Activated CD8-positive, alpha-beta T cell treated with anti-CD3 and anti-CD28 coated beads, Interleukin-2, amount 10 ng/mL, durations not matched to agents 7 days and 5 days (primary cell): ENCODE measurements at places on chromosomes 6 and 20. TPM values are rescaled to one million over a fixed set of nuclear protein-coding genes. Genes with fewer than 3 reads are reported as not detected.

- no peaks in the 10 kb centered on the region for H3K27me3 ChIP-seq
- H3K36me3 ChIP-seq = peaks cover 45% of the 10 kb centered on the region
- peak overlapping the region; percentile 93 for H3K27ac ChIP-seq
- peak overlapping the region; percentile 50 for H3K4me3 ChIP-seq
- DNase-seq = peak; percentile 62
Measured at GRCh38 chr6:42017021-42017643, 33.2 kb upstream of the TAF8 start.

The PHACTR1 gene
- total RNA-seq = 0.61 TPM

GRCh38 chr6:160076009-160076408 is 45.6 kb upstream of the SLC22A1 start:
- H3K27me3 ChIP-seq = no peaks in the 10 kb centered on the region
- peaks cover 14% of the 10 kb centered on the region for H3K4me1 ChIP-seq
- no peak overlapping the region for H3K27ac ChIP-seq
- DNase-seq = no peak
- no peak overlapping the region for H3K4me3 ChIP-seq

The DUSP15 gene
- not detected for total RNA-seq

The GGTLC1 gene
- not detected for total RNA-seq

GRCh38 chr20:64106981-64107735 is at the start of gene NPBWR2:
Gene NPBWR2, minus strand, starts transcription at chr20:64107565. Its CDS starts 734 bp downstream, at chr20:64106831.
- H3K27ac ChIP-seq = no peak within 1 kb of the TSS
- peaks cover 14% of the 10 kb centered on the region for H3K27me3 ChIP-seq
- no peak within 1 kb of the TSS for H3K4me3 ChIP-seq
- H3K36me3 ChIP-seq = no peaks in the 10 kb centered on the region

DNA sequence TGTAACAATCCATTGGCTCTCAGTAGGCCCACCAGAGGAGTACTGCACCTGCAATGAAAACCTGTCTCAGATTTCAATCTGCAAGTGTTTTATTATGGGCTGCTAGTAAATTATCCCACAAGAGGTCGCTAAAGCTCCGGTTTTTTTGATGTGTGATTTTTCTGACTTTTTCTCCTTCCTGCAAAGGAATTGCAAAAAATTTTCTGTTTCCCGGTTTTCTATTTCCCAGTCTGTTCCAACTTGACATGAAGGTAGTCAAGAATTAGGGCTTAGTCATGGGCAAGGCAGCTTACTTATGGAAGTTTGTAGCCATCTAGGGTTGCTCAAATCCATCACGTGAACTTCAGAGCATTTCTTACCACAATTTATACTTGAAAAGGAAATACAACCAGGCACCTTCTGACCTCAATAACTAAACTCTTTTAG is 38.5 kb upstream of the AHI1 start:
- H3K4me3 ChIP-seq = peak overlapping the region; percentile 46
- H3K36me3 ChIP-seq = peaks cover 4% of the 10 kb centered on the region

The TLDC2 gene
- not detected for total RNA-seq

The PCIF1 gene
- total RNA-seq = 40.3 TPM

- H3K4me3 ChIP-seq = no peak overlapping the region
- no peaks in the 10 kb centered on the region for H3K27me3 ChIP-seq
- no peak overlapping the region for H3K27ac ChIP-seq
- no peak for DNase-seq
Measured at GRCh38 chr6:107442938-107443607, 16.3 kb downstream of the PDSS2 start.

DNA sequence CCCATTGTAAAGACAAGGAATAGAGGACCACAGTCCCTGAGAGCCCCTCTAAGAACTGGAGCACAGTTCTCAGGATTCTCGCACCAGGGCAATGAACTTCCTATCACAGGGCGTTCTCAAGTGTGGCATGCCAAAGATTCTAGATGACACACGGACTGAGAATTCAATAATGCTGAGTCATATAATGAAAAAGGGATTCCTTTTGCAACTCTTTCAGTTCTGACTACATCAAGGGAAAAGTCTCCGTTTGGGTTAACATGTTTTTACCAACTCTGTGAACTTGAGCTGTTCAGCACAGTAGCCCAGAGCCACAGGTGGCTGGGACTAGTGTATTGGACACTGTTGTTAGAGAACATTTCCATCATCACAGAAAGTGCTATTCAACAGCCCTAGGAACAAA is 3.4 kb downstream of the MED20 start:
- peaks cover 32% of the 10 kb centered on the region for H3K36me3 ChIP-seq
- no peaks in the 10 kb centered on the region for H3K27me3 ChIP-seq
- H3K27ac ChIP-seq = no peak overlapping the region
- H3K4me3 ChIP-seq = no peak overlapping the region

- H3K36me3 ChIP-seq = no peaks in the 10 kb centered on the region
- H3K4me3 ChIP-seq = no peak overlapping the region
Measured at GRCh38 chr20:48284837-48285236, 499.6 kb upstream of the SULF2 start.

The MCCD1 gene
- not detected for total RNA-seq

The ECT2L gene
- not detected for total RNA-seq

GRCh38 chr6:56758120-56758519 is 115.4 kb upstream of the DST start:
- no peaks in the 10 kb centered on the region for H3K36me3 ChIP-seq
- no peaks in the 10 kb centered on the region for H3K4me1 ChIP-seq
- H3K4me3 ChIP-seq = no peak overlapping the region
- H3K27ac ChIP-seq = no peak overlapping the region
- DNase-seq = no peak

- peaks cover 34% of the 10 kb centered on the region for H3K4me1 ChIP-seq
- no peak overlapping the region for H3K27ac ChIP-seq
- no peak for DNase-seq
- H3K27me3 ChIP-seq = no peaks in the 10 kb centered on the region
- peak overlapping the region; percentile 95 for H3K4me3 ChIP-seq
- H3K36me3 ChIP-seq = peaks cover 27% of the 10 kb centered on the region
Measured at GRCh38 chr20:50194422-50194830, 3.8 kb downstream of the CEBPB start.

DNA sequence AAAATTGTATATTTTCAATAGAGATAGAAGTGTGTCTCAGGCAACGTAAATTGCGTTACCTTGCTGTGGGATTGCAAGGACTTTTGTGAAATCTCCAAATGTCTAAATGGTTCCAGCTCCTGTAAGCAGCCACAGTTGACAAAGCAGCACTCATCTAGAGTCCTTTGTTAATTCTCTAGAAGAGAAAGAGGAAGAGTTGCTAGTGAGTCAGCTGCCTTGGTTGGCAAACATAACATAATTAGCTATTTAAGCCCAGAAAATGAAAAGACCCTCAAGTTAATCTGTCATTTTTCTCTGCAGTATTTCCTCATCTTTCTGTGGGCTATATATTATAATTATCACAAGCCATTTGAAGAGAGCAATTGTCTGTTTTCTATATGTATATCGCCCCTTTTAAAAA is 66.4 kb upstream of the FABP7 start:
- H3K4me1 ChIP-seq = peaks cover 2% of the 10 kb centered on the region
- H3K27ac ChIP-seq = no peak overlapping the region
- DNase-seq = no peak
- no peak overlapping the region for H3K4me3 ChIP-seq
- no peaks in the 10 kb centered on the region for H3K36me3 ChIP-seq

The CRISP3 gene
- total RNA-seq = not detected

DNA sequence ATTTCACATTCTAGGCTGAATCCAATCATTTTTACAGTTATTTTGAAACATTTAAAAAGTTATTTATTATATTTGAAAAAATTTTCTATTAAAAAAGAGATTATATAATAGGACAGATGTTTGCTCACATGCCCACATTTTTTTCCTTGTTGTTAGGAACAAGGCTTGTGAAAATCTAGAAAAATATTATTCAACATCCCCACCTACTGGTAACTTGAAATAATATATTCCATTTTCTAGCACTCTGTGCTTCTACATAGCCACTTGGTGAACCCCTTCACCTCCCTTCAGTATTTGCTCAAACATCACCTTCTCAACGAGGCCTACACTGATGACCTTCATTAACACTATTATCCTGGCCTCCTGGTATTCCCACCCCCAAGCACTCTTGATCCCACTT is 18.3 kb upstream of the GPRC6A start:
- no peaks in the 10 kb centered on the region for H3K4me1 ChIP-seq
- DNase-seq = no peak
- H3K36me3 ChIP-seq = no peaks in the 10 kb centered on the region
- H3K4me3 ChIP-seq = no peak overlapping the region

GRCh38 chr6:41712651-41713103 is 22.7 kb downstream of the TFEB start:
- H3K27ac ChIP-seq = no peak overlapping the region
- peaks cover 6% of the 10 kb centered on the region for H3K36me3 ChIP-seq
- no peak for DNase-seq
- H3K27me3 ChIP-seq = no peaks in the 10 kb centered on the region
- H3K4me1 ChIP-seq = peaks cover 54% of the 10 kb centered on the region

DNA sequence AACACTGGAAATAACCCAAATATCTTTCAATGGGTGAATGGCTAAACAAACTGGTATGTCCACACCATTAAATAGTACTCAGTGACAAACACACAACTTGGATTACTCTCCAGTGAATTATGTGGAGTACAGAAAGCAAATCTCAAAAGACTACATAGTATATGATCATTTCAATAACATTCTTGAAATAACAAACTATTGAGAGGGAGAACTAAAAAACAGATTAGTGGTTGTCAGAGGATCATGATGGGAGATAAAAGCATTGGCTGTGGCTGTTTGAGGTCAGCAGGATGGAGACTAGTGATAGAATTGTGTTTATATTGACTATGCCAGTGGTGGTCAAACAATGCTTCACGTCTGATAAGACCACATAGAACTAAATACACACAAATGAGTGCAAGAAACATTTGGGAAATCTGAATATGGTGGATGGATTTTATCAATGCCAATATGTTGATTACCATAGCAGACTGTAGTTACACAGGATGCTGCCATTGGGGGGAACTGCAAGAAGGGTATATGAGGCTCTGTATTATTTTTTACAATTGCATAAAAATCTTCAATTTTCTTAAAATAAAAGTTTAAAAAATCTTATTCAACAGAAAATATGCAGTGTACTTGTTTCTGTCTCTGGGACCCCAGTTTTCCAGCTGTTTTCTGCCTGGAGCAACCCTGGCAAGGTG is 242.0 kb downstream of the TBXT start:
- no peaks in the 10 kb centered on the region for H3K4me1 ChIP-seq
- no peak for DNase-seq
- H3K27ac ChIP-seq = no peak overlapping the region
- H3K36me3 ChIP-seq = no peaks in the 10 kb centered on the region
- H3K4me3 ChIP-seq = no peak overlapping the region

GRCh38 chr6:26172608-26172968 is 85.4 kb downstream of the HFE start:
- peaks cover 54% of the 10 kb centered on the region for H3K4me1 ChIP-seq
- peaks cover 7% of the 10 kb centered on the region for H3K36me3 ChIP-seq
- peak; percentile 56 for DNase-seq
- no peaks in the 10 kb centered on the region for H3K27me3 ChIP-seq

DNA sequence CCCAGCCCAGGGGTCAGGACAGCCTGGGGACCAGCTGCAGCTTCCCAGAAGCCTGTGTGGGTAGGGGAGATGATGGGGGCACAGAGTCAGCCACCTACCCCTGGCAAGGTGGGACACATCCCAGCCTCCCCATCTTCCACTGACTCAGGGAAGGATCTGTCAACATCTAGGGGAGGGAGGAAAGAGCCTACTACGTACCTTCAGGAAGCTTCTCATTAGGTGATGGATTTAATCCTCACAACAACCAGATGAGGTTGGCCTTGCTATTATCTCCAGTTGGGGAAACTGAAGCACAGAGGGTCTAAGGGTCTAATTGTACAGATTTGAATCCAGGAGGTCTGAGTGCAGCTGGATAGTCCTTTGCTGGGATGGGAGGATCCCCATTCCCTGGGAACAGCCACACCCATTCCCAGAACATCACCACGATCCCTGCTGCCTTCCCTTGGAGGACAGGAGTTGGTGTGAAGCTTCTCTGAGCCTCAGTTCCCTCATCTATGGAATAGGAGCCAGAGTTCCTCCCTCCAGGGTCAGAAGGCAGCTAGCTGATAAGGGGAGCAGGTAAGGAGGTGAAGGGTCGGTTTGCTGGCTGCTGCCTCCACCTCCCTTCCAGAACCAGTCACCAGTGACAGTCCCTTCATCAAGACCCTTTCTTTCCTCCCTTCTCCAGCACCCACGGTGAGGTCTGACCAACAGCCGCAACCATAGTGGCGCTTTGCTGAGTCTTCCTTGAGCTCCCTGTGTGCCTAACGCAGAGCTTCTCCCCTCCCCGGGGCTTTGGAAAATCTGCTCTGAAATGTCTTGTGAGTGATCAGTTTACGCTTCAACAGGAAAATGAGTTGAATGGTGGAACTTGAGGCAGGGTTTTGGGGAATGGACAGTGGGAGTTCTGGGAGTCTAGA is 56.8 kb downstream of the CEBPB start:
- H3K4me1 ChIP-seq = peaks cover 7% of the 10 kb centered on the region
- no peak overlapping the region for H3K4me3 ChIP-seq
- H3K27ac ChIP-seq = peak overlapping the region; percentile 11
- H3K36me3 ChIP-seq = no peaks in the 10 kb centered on the region
- DNase-seq = no peak

The PRDM1 gene
- 14.4 TPM for total RNA-seq

The LY6G6F gene
- not detected for total RNA-seq

DNA sequence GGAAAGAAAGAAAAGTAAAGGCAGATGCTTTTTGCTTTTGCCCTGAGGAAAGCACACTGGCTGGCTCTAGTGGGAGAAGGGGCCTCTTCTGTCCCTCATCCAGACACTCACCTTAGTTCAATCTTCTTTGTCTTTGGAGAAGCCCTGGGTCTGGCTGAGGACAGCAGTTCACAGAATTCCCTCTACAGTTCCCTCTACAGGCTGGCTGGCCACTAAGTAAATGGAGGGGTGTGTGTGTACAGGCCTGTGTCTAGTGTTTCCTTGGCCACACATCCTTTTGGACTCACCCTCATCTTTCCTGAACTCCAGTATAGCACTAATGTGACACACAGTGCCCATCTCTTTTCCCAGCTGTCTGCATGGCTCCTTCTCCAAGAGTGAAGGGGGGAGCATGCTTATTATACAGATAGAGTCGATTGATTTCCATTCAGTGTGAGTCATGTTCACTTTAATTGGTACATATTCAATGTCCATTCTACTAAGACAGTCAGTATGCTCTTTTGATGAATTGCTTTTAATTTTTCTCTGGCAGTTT is 26.0 kb upstream of the CLVS2 start:
- H3K4me3 ChIP-seq = no peak overlapping the region
- no peaks in the 10 kb centered on the region for H3K4me1 ChIP-seq
- no peaks in the 10 kb centered on the region for H3K27me3 ChIP-seq

- no peaks in the 10 kb centered on the region for H3K27me3 ChIP-seq
- DNase-seq = no peak
- H3K27ac ChIP-seq = peak overlapping the region; percentile 69
Measured at GRCh38 chr6:139219746-139220145, 72.1 kb downstream of the TXLNB start.

The ACTL10 gene
- 3.2 TPM for total RNA-seq

DNA sequence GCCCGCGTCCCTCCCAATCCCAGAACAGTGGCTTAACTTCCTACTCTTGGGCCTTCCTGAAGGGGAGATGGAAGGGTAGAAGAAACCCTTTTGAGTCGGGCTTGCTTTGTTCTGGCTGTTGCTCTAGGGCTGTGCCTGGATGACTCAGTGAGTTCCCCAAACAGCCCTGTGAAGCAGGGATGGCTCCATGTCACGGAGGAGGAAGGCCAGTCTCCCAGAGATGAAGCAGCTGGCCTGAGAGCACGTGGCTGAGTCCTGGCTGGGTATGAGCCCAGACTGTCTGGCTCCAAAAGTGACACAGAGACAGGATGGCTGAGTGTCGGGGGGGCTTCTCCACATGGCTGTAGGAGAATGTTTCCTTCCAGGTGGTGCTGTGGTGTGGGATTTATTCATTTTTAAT is 4.6 kb downstream of the SYTL3 start:
- DNase-seq = no peak
- H3K27me3 ChIP-seq = no peaks in the 10 kb centered on the region
- peak overlapping the region; percentile 73 for H3K4me3 ChIP-seq
- peaks cover 53% of the 10 kb centered on the region for H3K36me3 ChIP-seq
- H3K4me1 ChIP-seq = peaks cover 72% of the 10 kb centered on the region

The PTCRA gene
- not detected for total RNA-seq

The KCNG1 gene
- not detected for total RNA-seq

The PLA2G7 gene
- not detected for total RNA-seq
